M059J (cell line): ENCODE measurements at places on chromosomes 1 and 21. TPM values are rescaled to one million over a fixed set of nuclear protein-coding genes. Genes with fewer than 3 reads are reported as not detected.

Gene MXRA8
- total RNA-seq = 0.25 and 2.6 TPM in 2 replicates

Gene BMP8B
- total RNA-seq = 0.12 and 0.15 TPM in 2 replicates

Gene TRIM58
- total RNA-seq = not detected in 2 replicates

Gene LCE1D
- total RNA-seq = not detected in 2 replicates

Gene OPRD1
- total RNA-seq = not detected in 2 replicates

Gene NBPF12
- 1.7 and 4.4 TPM in 2 replicates for total RNA-seq

Gene LCE3D
- not detected in 2 replicates for total RNA-seq

Gene CYP4Z1
- total RNA-seq = not detected in 2 replicates

Gene FAM151A
- not detected in 2 replicates for total RNA-seq

Gene OR2M3
- total RNA-seq = not detected in 2 replicates

Gene ARHGEF16
- total RNA-seq = 0.59 and 3.0 TPM in 2 replicates

Gene PGBD2
- total RNA-seq = 2.2 and 5.7 TPM in 2 replicates

Gene PIP5K1A
- total RNA-seq = 78.6 and 82.6 TPM in 2 replicates

Gene C1orf185
- not detected in 2 replicates for total RNA-seq

Gene FAAP20
- total RNA-seq = 12.8 and 23.1 TPM in 2 replicates

Gene TMCC2
- 0.69 and 2.7 TPM in 2 replicates for total RNA-seq

Gene GBP1
- total RNA-seq = 135 and 181 TPM in 2 replicates

Gene TMEM269
- total RNA-seq = 0.02 TPM in 1 of 2 replicates, not detected in the other

Gene SUSD4
- 2.2 and 4.6 TPM in 2 replicates for total RNA-seq

Gene CYP4A22
- not detected in 2 replicates for total RNA-seq

Gene RGS7
- total RNA-seq = 4.5 and 7.4 TPM in 2 replicates

Gene LIN9
- 10.2 and 16.1 TPM in 2 replicates for total RNA-seq

Gene PRPF38B
- total RNA-seq = 8.5 and 10.8 TPM in 2 replicates

Gene TMEM240
- total RNA-seq = 0.15 TPM in 1 of 2 replicates, not detected in the other

Gene FAM163A
- total RNA-seq = 0.05 TPM in 1 of 2 replicates, not detected in the other

Gene SH3BGR
- 2.9 and 3.2 TPM in 2 replicates for total RNA-seq

Gene NR0B2
- not detected in 2 replicates for total RNA-seq
